ENCODE measurements at places on chromosomes 2 and 18.

- DNase-seq = no peak
Measured at GRCh38 chr2:120344214-120344975, 1.5 kb upstream of the INHBB start.

DNA sequence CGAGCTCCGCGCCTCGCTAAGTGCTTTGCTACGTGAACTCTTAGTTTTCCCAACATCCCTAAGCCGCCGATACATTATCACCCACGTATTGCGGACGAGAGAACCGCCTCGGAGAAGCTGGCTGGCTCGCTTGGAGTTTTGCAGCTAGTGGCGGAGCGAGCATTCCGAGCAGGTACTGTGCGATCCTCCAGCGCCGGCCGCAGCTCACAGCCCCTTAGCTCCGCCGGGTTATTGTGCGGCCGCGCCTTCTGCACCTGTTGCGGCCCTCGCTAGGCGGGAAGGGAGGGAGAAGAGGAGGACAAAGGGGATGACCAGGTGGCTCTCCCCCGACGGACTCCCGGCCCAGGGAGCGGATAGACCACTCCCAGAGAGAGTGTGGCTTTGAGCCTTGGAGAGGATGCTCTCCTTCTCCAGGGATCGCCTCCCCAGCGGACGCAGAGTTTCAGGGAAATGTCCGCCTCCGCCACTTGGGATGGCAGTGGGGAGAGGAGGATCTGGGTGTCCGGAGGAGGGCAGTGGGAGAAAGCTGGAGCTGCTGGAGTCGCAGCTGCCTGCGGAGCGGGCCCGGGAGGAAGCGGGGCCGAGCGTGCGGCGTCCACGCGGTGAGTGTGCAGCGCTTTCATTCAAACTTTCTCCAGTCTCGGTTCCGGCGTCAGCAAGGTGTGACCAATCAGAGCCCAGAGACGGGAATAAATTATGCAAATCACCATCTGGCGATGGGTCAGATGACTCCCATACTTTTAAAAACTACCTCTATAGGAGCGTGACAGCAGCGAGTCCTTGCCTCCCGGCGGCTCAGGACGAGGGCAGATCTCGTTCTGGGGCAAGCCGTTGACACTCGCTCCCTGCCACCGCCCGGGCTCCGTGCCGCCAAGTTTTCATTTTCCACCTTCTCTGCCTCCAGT is at the start of gene LIPG:
Gene LIPG (plus strand): TSS at position 769 of the 905 bp plus-strand sequence. CDS start 252 bp downstream, outside the sequence.
- peak; percentile 97 for DNase-seq

- no peak for DNase-seq
Measured at GRCh38 chr2:147578529-147578928, 266.3 kb upstream of the ACVR2A start.

- peak; percentile 15 for DNase-seq
Measured at GRCh38 chr2:204722691-204723090, 177.4 kb downstream of the PARD3B start.

GRCh38 chr18:58493516-58494253 is 135.2 kb downstream of the ALPK2 start:
- DNase-seq = peak; percentile 87

DNA sequence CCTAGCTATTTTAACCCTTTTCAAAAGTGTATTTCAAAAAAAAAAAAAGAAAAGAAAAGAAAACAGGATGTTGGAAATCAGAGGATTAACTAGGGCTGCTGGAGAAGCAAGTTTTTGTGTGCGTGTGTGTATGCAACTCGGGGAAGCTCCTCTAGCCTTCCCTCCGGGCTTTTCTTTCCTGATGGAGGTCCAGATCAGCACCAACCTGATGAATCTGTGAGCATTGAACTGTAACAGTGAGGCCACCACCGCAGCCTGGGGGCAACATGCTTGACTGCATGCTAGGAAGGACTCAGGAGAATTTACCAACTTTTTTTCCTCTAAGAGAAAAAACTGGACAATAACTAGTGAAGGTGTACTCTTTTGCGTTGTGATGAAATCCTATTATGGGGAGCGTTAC is 2.3 kb downstream of the OBSL1 start:
- no peak for DNase-seq

GRCh38 chr18:50675043-50675442 is 115.2 kb downstream of the MAPK4 start:
- no peak for DNase-seq

DNA sequence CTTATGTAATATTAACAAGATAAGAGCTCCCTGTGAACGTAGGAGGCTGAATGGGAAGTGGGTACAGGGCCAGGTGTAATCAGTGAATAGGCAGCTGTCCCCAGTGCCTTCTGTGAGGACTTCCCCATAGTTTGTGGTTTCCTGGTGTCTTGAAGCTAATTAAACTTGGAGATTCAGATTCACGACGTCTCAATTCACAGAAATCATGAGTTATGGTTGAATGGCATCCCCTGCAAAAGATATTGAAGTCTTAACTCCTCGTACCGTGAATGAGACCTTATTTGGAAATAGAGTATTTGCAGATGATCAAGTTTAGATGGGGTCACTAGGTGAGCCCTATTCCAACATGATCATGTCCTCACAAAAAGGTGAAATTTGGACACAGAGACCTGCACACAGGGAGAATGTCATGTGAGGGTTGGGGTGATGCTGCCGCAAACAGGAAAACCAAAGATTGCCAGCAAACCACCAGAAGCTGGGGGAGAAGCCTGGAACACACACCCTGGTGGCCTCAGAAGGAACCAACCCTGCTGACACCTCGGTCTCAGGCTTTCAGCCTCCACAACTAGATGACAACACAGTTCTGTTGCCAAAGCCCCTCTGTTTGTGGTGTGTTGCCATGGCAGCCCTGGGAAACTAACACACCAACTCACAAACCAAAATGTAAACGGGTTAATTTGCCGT is 13.2 kb downstream of the ARL4C start:
- DNase-seq = no peak

- DNase-seq = no peak
Measured at GRCh38 chr2:218363736-218364135, 7.1 kb downstream of the CATIP start.
